ENCODE measurements at places on chromosomes 2 and 18.

DNA sequence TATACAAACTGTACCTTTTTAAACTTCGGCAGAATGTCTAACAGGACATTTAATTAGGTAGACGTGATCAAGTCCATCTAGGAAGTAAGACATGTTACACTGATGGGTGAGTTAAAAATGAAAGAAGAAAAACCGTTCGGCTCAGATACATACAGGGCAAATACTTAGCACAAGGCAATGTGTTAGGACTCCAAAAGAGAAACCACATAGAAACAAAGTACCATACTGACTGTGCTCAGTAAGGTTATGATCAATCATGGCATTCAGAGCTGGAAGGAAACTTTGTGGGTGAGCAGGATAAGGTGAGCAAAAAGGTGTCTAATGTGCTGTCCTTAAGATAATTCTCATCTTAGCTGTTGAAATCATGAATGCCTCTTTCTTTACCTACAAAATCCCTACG, 211.9 kb downstream of the STK39 start:
- peak; percentile 68 for DNase-seq

DNA sequence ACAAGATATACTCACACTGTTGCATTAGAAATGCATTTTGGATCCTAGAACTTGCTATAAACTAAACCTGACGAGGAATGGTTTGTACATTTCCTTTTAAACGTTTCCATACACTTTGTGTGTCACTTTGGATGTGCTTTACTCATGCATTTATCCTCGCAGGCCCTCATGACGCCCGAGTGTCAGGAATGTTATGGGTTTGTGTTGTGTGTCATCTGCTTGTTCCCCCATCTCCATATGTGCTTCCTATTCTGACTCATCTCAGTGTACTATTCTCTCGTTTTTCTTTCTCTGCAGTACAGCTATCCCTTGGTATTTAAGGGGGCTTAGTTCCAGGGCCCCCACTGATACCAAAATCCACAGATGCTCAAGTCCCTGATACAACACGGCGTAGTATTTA, 121.5 kb upstream of the RASGRP3 start:
- no peak for DNase-seq

DNA sequence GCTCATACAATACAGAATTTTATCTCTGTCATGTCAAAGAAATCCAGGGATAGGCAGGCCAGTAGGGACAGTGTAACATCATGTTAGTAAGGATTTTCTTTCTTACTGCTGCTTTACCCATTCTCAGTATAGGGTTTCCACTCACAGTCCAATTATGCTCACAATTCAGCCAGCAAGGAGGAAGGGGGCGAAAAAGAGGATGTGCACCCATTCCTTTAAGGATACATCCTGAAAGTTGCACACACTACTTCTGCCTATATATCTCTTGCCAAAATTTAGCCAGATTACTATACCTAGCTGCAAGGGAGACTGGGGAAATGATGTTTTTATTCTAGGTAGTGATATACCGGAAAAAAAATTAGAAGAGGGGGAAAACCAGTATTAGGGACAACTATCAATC, 66.1 kb downstream of the BAZ2B start:
- no peak for DNase-seq

- DNase-seq = no peak
These were observed 219.5 kb downstream of the HDAC4 start for GRCh38 chr2:239181074-239181902.

All from T-helper 1 cell (primary cell).